Activated naive CD4-positive, alpha-beta T cell (primary cell): ENCODE measurements at places on chromosomes 2 and 18.

GRCh38 chr18:79458131-79458838, 62.6 kb downstream of the NFATC1 start:
- no peak for DNase-seq

DNA sequence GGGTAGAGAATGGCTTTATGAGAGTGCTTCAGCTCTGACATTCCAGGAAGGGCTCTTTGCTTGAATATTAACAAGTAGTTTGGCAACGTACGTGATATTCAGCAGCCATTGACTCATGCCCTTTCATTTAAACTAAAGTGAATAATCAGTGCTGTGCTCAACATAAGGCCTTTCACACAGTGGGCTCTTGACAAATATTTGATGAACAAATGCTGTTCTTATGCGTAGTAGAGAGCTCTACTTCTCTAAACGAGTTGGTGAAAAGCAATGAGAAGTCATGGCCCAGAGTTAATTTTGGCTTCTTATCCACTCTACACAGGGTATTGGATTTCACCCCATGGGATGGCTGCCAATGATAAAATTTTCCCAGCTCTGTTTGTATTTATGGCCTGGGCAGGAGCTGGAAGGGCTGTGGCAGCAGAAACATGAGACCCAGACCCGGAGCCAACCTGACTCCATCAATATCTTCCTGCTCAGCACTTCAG, 338.9 kb downstream of the CCDC85A start:
- no peak for DNase-seq

DNA sequence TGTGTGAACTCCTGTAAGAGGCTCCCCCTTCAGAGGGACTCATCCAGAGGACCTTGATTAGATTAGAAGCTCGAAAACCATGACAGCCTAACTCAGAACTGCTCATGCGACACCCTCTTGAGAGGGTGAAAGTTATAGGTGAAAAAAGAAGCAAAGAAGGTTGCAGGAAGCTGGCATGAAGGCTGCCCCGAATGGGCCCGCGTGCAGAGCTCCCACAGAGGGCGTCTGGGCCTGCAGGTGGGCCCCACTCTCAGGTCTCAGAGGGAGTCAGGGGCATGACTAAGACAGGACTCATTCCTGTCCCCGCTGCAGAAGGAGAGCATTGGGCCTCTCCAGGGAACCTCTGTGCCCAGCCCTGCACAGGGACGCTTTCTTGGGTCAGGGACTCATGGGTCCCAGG, 235.4 kb downstream of the EIPR1 start:
- no peak for DNase-seq

GRCh38 chr2:218400167-218400929, 680 bp downstream of the CTDSP1 start:
- no peak for DNase-seq

DNA sequence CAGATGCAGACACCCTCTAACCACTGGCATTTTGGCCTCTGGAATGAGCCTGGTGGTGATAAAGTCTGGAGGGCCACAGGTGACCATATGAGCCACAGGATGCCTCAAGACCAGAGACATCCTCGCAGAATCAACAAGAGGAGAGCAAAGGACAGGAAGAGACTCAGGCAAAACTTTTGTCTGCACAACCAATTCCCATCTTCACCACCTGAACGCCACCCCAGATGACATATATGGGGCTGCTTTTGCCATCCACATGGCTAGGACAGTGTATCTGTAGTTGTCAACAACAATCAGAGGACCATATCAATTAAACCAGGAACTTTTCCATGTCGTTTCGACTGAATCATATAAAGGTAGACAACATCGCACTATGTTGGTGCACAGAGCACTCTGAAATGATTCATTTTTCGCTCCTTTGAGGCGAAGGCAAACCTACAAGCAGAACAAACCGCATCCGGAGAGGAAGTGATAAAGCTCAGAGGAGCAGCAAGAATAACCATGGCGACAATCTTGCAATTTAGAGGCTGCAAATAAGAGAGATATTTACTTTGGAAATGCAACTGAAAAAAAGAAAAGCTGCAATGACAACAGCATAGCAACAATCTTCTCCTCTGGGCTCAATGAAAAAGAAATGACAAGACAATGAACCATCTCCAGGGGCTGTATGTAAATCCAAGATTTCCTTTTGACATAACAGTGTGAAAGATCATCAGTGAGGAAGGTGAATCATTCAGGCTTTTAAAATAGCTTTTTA, 204.5 kb downstream of the ARL4C start:
- peak; percentile 26 for DNase-seq

- DNase-seq: peak; percentile 58
These were observed at the start of gene ITM2C for GRCh38 chr2:230864605-230865306. ITM2C (plus strand) TSS chr2:230864942; CDS start chr2:230865026, 84 bp downstream.

GRCh38 chr2:174901075-174901474, 104.1 kb downstream of the CHN1 start:
- no peak for DNase-seq

GRCh38 chr2:232487385-232488096, at the start of gene ECEL1:
ECEL1 (minus strand) TSS chr2:232487834; CDS start chr2:232486653, 1,181 bp downstream.
- no peak for DNase-seq

- no peak for DNase-seq
These were observed 67.5 kb upstream of the BZW1 start for GRCh38 chr2:200744201-200744602.

DNA sequence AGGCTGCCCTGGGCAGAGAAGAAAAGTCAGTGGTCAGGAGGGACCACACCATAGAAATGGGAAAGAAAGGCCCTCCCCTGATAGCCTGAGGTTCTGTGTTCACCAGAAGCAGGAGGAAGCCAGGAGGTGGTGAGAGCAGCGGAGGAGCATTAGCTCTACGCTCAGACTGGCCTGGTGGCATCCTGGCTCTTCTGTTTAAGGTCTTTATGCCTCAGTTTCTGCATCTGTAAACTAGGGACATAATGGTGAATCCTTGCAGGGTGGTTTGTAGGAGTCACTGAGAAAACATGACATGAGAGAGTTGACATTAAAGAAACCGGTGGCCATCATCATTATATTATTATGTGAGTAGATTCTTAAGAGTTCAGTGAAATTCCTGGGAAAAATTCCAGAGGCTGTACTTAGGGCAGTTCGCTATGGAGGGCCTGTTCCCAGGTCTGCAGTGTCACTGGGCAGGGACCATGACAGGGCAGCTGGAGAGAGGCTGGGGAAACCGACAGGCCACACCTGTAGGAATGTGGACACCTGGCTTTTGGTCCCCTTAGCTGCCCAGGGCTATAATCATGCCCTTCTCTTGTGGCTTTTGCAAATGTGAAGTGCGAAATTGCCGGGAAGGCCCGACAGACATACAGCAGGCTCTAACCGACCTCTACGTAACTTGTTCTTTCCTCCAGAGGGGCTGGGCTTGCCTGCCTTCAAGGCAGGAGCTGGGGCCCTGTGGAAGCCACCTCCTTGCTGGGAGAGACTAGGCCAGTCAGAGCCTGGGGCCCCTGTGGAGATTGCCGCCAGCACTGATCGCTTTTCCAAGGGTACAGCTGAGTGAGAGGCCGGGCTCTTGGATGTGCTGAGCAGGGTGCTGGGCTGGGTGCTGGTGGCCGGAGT, 31.0 kb downstream of the GLI2 start:
- DNase-seq: no peak
